ENCODE measurements at places on chromosomes 2 and 18.

DNA sequence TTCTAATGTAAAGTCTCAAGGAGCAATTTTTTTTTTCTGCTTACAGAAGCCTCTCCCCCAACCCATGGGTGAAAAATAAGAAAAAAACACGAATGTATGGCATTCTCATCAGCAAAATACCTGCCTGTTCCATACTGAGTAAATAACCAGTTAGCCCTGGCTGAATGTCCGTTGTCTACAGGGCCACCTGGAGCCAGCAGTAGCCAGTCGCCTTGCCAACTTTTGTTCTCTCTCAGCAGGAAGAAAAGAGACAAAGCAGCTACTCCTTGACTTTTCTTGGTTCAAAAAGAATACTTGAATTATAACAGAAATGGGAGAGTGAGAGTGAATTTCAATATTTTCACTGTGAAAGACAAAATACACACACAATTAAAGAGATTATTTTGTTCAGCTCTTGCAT is 532.9 kb upstream of the CRIM1 start:
- no peak for DNase-seq

DNA sequence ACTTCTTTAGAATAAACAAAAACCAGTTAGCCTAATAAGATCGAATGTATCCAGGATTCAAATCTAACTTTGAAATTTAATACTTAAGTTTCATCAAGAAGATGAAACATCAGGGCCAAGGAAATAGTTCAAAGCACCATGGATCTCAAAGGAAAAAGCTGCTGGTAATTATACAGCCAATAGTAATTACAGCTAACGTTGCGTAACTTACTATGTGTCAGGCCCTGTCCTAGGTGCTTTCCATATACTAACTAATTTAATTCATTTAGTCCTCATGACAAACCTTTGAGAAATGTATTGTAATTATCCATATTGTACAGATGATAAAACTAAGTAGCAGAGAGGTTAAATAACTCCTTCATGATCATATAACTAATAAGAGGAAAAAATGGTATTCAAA is 598.6 kb downstream of the NYAP2 start:
- DNase-seq: no peak

GRCh38 chr18:8795586-8796325 is 90.4 kb downstream of the MTCL1 start:
- no peak for DNase-seq

- DNase-seq: no peak
Observed at GRCh38 chr18:50334546-50335152, 40.2 kb upstream of the SKA1 start.

DNA sequence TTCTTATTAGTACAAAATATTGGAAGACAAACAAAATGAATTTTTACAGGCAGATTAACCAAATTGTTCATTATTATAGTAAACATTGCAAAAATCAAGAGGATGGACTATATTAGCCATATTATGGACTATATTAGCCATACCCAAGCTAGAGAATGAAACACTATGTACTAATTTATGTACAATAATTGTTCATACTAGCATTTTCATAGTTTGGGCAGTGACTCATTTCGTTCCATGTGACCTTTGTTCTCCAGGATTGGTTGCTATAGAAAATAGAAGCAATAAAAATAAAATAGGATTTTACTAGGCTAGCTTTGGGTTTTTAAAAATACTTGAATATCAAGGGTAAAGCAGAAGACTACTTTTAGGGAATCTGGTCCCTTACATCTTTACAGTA is 176.8 kb downstream of the ZEB2 start:
- no peak for DNase-seq

- DNase-seq: no peak
Observed at GRCh38 chr2:26615860-26616705, 25.1 kb downstream of the CIB4 start.

DNA sequence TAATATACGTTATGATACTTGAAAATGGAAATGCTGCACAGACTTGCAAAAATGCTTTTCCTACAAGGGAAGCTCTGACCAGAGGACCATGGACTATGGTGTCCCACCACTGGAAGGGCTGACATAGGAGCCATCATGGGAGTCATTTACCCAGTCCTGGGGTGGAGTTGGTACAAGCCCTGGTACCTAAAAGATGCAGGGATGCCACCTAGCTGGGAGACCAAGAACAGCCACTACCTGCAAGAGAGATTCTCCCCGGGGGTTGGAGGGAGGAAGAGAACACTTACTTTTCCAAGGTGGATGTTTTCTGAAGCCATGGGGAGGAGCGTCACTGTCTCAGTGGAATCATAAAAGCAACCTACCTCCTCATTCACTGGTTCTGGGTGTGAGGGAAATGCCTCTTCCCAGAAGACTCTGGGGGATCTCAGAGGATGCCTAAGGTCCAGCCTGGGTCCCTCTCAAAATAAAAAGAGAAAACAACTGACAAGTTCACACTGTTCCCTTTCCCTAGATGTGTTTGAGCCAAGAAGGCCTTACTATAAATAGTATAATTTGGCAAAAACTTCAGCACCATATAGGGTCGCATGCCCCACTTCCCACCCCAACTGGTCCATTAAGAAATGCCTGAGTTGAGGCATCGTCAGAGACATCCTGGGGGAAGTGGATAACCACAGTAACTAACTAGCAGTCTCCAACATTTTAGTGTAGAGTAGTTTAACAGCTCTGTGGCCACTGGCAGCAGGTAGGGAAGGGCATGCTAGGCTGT is 39.9 kb downstream of the REEP1 start:
- peak; percentile 16 for DNase-seq

DNA sequence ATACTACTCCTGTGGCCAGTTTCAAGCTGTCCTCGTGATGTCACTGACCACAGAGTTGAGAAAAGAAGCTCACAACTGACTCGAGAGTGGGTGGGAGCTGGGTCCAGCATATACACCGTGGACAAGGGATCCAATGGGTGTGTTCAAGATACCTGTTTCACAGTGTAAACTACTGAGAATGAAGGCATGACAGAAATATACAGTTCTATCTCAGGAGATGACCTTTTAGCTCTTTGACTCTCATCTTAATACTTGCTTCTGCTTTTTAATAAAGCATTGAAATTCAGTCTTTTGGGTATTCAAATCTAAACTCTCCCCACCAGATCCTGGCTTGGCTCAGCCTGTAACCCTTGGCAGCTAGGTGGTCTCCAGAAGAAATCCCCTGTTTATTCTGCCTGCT is 130.1 kb downstream of the MAP2 start:
- no peak for DNase-seq

DNA sequence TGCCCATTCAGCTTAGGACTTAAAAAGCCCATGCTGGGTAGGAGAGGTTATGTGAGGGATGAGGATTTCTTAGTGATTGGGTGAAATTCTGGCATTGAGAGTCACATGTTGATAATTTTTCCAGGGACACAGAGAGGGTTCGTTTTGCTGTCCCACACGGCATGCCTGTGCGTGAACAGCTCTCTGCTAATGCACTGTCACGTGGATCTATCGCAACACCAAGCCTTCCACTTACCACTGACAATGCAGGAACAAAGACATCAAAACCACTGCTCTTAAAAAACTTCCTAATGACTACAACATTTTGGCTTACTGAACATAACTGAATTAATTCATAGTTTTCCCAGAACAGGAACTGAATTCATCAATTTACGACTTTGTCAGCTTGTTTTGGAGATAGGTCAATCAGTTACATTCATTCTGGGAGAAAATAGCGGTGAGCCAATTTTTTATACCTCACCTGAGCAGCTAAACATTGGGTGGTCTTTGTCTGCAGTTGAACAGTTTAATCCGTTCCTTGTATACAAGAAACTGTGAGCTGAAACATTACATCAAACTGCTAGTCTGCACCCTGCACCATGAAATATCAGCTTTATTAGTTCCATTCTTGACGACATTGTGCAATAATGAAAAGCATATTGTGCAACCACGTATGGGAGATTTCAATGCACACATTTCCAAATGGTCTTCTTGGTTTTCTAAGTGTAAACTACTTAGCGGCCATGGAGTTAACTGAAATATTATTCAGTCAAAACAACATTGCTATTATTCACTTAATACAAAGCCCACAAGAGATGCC is 127.1 kb downstream of the LPIN1 start:
- DNase-seq: no peak

GRCh38 chr2:74373221-74373676 is 6.9 kb downstream of the DCTN1 start:
- DNase-seq: no peak

DNA sequence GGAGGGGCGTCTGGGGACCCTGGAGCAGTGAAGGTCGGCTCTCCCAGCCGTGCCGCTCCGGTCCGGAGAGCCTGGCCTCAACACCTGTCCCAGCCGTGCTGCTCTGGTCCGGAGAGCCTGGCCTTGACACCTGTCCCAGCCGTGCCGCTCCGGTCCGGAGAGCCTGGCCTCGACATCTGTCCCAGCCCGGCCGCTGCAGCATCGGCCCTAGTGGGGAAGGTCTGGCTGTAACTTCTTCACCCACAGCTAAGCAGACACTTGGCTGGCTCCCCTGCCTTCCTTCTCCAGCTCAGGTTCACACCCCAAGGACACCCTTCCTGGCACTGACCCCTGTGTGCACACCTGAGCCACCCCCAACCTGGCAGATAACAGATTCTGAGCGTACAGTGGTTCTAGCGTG is 4.6 kb downstream of the KCNG2 start:
- DNase-seq: no peak

DNA sequence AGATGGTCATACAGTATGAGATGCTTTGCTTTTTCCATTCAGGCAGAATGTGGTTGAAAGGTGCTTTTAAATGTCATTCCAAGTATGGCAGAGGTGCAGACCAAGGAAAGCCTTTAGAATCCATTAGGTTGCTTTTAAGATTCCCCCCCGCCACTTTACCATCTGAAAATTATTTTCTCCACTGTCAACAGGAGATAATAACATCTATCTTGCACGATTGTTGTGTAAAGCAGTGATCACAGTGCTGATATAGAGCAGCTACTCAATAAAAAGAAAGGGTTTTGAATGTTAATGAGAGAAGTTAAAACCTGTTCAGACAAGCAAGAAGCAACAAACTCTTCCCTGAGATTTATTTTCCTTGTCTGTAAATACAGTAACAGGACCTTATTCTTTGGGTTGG is 372.5 kb upstream of the GCFC2 start:
- DNase-seq: no peak

DNA sequence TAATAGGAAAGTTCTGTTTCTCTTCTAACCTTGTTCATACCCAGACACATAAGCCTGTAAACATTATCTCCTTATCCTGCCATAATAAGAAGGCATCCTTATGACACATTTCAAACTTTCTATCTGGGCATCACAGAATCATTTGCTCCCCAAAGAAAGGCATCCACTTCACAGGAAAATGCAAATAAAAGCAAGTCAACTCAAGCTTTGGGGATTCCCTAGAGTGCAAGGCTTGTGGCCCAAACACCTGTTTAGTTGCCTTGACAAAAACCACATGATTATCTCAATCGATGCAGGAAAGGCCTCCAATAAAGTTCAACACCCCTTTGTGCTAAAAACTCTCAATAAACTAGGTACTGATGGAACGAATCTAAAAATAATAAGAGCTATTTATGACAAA is 195.7 kb upstream of the GALNT5 start:
- no peak for DNase-seq

DNA sequence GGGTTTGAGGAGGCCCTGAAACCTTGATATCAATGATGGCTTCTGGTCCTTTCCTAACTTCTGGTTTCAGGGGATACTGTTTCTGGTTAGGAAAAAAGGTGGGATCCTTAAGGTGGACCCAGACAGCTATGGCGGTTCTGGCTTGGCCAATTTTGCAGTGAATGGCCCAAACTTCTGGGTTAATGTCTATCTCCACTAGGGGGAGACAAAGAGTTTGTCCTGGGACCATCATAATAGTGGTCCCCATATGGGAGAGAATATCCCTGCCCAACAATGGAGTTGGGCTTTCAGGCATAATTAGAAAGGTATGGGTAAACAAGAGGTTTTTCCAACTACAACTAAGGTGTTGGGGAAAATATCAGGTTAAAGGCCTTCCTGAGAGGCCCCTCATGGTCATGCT is 273.5 kb downstream of the CALCRL start:
- DNase-seq: no peak

DNA sequence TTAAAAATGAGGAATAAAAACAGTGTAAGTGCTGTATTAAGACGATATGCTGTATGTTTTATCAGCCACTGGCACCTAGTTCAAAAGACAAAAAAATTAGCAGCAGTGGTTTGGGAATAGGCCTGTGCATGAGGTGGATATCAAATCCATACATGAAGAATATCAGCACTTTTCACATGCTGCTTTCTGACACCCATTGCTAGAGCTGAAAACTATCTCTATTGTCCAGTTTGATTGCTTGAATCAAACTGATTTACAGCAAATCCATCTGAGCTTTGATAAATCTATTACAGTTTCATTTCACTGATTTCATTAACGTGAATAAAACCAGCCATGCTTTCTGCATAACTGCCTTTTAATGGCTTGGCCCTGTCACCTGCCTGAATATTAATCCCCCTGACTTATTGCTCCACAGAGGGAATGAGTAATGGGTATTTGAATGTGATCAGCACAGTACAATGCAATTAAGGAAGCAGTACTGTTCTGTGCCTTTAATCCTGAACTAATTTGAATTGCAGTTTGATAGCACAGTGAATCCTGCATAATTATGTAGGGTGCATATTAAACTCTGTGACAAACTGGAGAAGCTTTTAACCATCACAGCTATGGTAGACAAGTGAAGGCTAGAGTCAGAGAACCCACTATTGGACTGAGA is 154.0 kb downstream of the GPD2 start:
- DNase-seq: no peak

GRCh38 chr2:2879781-2880180 is 497.8 kb downstream of the EIPR1 start:
- no peak for DNase-seq

DNA sequence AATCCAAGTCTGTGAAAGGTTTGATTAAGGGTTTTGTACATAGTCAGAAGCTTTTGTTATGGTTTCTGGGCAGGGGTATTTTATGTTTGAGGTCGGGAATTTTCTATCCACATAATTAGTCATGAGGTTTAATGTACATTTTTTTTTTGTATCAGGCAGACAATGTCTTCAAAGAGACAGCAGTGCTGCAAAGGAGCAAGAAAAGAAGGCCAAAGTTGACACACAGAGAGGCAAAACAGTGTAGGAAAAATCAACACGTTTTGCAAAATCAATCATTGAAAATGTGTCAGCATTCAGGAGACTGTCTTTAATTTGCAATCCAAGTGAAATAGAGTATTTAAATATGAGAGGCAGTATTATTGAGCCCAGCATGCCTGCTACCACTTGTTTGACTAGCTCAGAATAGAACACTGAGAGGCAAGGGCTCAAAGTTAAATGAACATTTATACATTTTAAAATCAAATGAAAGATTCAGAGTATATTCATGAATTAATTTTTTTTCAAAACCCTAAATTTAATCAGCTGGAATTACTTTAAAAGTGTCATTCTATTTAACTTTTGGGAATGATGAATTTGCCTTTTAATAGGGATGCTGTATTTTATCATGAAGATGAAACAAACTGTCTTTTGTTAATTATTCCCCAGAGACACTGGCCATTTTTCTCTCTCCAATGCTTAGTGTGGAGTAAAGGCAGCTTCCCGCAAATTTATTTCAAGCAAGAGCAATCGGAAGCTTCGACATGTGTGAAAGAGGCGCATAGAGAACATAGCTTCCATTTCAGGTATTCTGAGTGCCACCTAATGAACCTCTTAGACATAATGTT is 11.3 kb downstream of the VRK2 start:
- no peak for DNase-seq
